ENCODE measurements at places on chromosomes 1 and 21.

- no peak for DNase-seq
These were observed 19.3 kb downstream of the HAO2 start for GRCh38 chr1:119387858-119388257.

DNA sequence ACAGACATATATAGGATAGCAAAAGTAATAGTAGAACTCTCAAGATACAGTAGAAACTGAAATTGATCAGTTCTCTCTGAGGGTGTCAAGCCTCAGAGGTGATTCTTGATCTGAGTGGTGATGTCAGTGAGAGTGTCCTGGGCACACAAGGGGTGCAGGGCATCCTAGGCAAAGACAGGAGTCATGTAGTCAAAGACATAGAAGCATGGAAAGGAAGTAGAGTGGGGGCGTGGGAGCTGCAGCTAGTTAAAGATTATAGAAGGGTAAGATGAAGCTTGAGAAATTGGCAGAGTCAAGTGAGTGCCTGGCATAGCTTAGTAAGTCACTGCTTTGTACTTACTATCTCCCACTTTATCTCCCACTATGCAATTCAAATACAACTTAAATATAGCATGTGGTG is 22.8 kb downstream of the CDC7 start:
- DNase-seq: no peak

DNA sequence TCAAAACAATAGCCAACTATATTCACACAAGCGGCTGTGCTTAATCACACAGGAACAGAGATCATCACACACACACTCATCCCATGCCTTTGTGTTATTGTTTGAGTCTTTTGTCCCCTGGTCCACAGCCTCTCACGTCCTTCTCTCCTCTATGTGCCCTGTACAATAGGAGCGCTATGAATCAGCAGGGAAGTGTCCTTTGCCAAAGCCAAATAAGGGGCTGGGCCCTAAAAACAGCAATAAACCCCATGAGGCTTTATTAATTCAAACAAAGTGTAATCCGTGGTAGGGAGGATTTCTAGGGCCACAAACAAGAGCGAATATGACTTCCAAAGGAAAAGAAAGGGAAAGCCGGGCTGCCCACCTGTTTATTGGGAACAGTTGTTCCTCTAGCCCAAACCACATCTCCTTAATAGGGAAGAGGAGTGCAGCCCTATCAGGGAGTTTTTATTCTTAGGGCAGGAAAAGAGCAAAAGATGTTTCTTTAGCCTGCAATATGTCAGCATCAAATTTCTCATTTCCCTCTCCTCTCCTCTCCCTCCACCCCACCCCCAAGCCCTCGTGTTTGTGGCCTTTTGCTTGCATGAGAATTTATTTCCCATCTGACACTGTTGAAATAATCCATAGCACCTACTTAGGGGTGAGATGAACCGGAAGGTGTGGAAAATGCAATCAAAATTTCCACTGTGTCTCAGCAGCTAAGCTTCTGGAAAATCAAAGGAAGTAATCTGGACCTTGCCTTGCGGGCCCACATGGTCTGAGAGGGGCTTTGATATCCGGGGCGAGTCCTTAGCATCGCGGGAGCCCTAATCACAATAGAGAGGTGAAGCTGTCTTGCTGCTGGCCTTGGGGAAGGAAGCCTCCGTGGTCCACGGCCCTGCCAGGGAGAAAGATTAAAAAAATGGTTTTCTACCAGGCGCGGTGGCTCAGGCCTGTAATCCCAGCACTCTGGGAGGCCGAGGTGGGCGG is 45.3 kb upstream of the ITPKB start:
- DNase-seq: no peak

- DNase-seq: no peak
These were observed 575 bp downstream of the TRIM67 start for GRCh38 chr1:231162297-231162969.

GRCh38 chr1:200038981-200039848 is 11.7 kb downstream of the NR5A2 start:
- no peak for DNase-seq

DNA sequence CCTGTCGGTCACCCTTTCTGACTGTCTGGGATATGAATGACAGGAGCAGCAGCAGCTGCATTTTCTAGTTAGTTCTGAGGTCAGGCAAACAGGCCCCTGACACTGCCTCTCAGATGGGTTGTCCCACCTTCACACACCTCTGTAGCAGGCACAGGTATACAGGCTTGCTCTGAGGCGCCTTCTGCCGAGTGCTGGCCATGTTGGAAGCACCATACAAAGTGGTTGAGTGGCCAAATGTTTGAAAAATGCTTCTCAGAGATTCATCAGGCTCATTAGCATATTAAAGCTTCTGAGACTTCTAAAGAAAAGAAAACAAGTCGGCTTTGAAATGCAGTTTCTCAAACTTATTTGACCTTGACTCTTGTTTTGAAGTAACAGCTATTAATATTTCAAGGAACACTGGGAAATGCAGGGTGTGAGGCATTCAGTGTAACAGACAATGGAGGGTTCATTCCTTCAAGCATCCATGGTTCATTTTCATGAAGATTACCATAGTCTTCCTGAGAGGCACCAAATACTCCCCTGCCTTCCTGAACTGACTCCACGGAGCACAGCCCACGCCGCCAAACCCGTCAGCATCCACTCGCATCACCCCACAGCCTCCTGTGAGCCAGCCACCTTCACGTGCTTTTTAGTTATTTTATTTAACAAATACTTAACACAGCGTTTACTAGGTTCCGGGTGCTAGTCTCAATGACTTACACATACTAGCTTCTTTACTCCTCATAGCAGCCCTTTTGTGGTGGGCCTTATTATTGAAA is 81.8 kb downstream of the KCNN3 start:
- DNase-seq: no peak

DNA sequence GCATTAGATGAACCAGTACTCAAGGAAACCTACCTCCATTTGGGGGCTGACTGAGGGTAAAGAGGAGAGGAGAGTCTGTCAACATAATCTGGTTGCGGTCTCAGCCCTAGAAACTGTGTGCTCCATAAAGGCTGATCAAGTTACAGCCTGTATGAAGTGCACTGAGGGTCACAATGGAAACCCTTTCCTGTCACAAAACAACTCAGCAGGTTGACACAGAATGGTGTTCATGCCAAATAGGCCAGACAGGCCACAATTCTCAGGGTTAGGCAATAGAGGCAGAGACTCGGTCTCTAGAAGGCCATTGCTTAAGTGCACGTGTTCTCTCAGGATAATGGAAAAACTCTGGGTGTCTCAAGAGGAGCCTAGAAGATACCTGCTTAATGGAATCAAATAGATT is 4.1 kb upstream of the ANKRD35 start:
- DNase-seq: no peak

DNA sequence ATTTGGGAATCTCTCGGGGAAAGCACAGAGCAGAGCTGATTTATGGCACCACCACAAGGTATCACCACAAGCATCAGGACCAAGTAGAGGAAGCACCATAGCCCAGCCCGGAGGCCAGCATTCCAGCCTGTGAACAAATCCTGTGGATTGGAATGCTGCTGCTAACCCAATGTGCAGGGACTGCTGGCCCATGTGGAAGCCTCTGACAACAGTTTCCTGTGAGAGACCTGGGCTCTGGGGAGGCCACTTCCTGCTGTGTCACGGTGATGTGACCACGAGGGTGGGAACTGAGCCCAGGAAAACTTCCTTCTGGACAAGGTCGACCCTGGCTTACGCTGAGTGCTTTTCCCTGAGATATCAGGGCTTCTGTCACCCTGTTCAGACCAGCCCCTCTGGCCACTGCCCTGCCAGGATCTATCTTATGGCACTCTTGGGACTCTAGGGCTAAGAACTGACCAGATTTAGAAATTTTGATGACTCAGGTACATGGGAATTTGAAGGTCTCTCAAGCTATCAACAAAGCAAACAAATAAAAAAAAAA is 88.3 kb upstream of the NGF start:
- no peak for DNase-seq

- DNase-seq: no peak
These were observed 7.8 kb downstream of the HEYL start for GRCh38 chr1:39631361-39632322.

GRCh38 chr1:242546849-242547729 is 22.6 kb upstream of the PLD5 start:
- DNase-seq: no peak

GRCh38 chr1:30161953-30162352 is 561.4 kb downstream of the MATN1 start:
- DNase-seq: no peak

- DNase-seq: no peak
These were observed 1.7 kb upstream of the MIB2 start for GRCh38 chr1:1613509-1614082.

DNA sequence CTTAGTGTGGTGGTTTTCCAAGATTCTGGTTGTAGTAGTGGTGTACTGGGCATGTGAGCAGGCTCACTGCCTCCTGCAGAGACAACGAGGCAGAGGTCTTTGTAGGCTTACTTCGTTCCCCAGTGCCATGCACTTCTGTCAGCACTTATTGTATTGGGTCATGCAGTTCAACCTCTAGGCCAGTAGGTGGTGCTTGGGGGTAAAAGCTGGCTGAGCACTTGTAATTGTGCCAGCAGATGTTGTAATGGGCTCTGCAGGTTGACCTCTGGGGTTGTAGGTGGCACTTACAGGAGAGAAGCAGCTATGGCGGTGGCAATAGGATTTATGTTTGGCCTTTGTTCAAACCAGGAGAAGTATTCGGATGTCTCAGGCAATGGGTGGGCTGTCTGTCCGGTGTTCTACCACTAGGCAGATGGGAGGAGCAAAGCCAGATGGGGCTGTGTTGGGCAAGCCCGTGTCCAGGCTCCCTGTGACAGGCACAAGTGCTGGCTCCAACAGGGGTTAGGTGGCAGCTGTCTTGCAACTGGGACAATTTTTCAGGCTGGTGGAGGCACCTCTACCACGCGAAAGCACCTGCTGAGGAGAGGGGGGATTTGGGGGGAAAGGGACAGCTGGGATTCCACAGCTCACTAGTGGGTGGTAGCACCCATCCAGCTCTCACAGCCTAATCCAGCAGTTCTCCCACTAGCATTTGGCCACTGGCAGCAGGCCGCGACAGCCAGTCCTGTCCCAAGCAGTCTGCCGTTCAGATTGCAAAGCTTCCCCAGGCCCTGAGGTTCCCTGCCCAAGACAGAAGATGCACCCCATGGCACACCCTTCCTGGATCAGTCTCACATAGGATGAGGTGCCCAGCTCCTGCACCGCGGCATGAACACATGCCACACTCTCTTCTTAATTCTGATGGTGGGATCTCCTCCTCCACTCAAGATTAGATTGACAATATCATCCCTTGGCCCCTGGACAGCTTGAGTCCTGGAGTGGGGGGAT is 274.5 kb downstream of the CTH start:
- no peak for DNase-seq

All from stimulated activated CD4-positive, alpha-beta T cell treated with anti-CD3 and anti-CD28 coated beads, Interleukin-1b, Interleukin-23, amount 100 ng/mL, for 1 hour (primary cell).